Vagina (tissue), 2 donors: ENCODE measurements at places on chromosomes 5 and 9. TPM values are rescaled to one million over a fixed set of nuclear protein-coding genes. Genes with fewer than 3 reads are reported as not detected.
A peak's percentile ranks its signal among the peaks of the same experiment; 100 is the strongest.

The C5orf58 gene
- not detected for total RNA-seq

The NKD2 gene
- total RNA-seq = 2.0 TPM

The C8G gene
- not detected for total RNA-seq

The OMD gene
- 10.3 TPM for total RNA-seq

The CCL28 gene
- total RNA-seq = 0.74 TPM

The SLC6A7 gene
- total RNA-seq = 0.25 TPM

The EIF4EBP3 gene
- 38.1 TPM for total RNA-seq

The KIAA1191 gene
- 99.4 TPM for total RNA-seq

The GFI1B gene
- total RNA-seq = not detected

The BTNL8 gene
- total RNA-seq = not detected

DNA sequence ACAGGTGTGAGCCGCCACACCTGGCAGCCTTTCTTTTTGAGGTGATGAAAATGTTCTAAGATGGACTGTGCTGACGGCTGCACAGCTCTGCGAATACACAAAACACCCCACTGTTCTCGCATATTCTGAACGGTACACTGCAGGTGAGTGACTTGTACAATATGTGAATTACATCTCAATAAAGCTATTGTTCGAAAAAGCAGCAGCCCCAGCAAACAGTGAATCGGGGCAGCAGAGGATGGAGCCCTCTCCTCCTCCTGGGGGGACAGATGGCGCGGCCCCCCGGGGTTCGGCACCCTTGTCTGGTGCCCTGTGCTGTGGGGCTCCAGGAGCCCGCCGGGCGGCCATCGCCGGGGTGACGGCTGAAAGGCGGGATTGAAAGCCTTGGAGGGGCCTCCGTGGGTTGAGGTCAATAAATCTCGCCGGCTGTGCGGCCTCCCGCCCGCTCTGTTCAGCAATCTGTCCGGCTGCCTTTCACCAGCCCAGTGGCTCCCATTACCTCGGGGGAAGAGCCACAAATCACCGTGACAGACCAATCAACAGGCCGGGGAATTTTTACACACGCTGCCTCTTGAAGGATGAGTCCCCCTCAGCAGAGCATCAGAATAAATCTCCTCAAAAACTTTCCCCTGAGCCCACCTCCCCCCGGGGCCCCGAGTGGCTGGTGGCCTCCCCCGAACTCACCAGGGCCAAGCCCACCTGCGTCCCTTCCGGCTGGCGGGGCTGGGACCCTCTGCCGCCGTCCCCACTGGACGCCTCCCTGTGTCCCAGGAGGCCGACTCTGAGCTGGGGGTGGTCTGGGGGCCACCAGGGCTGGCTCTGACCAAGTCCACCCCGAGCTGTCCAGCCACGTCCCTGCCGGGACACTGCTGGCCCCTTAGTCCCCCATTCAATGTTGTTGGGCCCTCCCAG is 37.8 kb upstream of the TMEM250 start:
- H3K4me3 ChIP-seq = no peak overlapping the region
- H3K27me3 ChIP-seq = no peaks in the 10 kb centered on the region
- no peaks in the 10 kb centered on the region for H3K4me1 ChIP-seq
- H3K36me3 ChIP-seq = no peaks in the 10 kb centered on the region
- no peak for DNase-seq

GRCh38 chr9:91256235-91256634 is 105.5 kb downstream of the AUH start:
- no peaks in the 10 kb centered on the region for H3K36me3 ChIP-seq
- peaks cover 9% of the 10 kb centered on the region for H3K4me1 ChIP-seq
- H3K4me3 ChIP-seq = no peak overlapping the region
- H3K27ac ChIP-seq = no peak overlapping the region
- H3K27me3 ChIP-seq = no peaks in the 10 kb centered on the region

DNA sequence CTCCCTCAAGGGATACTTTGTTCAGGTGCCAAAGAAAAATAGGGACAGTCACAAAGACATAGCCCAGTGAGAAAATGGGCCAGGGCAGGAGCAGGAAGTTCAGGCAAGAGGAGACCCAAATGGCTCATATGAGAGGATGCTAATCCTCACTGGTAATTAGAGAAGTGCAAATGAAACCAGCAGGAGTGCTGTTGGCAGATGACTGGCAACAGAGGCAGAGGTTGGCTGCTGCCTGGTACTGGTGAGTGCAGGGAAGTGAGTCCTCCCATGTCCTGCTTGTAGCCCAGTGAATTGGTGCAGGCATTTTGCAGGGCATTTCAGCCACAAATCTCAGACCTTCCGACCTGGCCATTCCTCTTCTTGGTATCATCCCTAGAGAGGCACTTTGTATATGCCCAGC is 23.5 kb downstream of the ODF2 start:
- no peaks in the 10 kb centered on the region for H3K36me3 ChIP-seq
- H3K4me1 ChIP-seq = no peaks in the 10 kb centered on the region
- no peaks in the 10 kb centered on the region for H3K27me3 ChIP-seq
- no peak overlapping the region for H3K4me3 ChIP-seq

GRCh38 chr5:143870362-143870761 is 58.4 kb downstream of the HMHB1 start:
- no peaks in the 10 kb centered on the region for H3K4me1 ChIP-seq
- H3K4me3 ChIP-seq = no peak overlapping the region
- no peaks in the 10 kb centered on the region for H3K36me3 ChIP-seq

DNA sequence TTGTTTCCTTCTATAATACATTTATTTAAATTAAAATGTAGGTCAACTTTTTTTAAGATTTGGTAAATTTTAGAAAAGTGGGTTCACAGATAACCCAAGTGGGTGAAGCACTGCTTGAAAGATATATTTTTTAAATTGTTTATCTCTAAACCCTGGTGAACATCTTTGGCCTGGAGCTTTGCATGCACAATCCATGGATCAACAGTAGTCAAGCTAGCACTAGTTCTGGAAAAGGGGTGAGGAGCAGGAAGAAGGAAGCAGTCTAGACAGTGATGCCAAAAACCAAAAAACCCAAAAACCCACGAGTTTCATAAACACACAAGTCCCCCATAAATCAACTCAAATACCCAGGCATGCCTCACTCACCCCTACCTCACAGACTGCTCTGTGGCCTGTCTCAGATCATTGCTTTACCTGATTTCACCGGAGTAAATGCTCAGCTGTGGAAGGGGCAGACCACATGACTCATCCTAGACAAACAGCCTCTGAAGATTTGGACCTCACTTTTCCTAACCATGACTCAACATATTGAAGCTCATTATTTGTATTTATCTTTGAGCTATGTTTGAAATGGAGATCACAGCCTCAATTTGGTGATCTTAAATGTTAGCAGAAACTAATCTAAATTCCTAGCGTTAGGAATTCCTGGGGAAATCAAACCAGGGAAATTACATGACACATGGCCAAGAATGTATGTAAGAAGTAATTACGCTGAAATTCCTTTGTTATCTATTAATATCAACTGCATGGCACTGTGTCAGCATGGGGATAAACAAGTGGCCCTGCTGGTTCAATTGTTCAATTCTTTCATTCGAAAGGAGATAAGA is 149.6 kb downstream of the ZNF608 start:
- no peak overlapping the region for H3K27ac ChIP-seq
- no peaks in the 10 kb centered on the region for H3K27me3 ChIP-seq

GRCh38 chr5:138639326-138639725 is 64.1 kb upstream of the HSPA9 start:
- H3K4me3 ChIP-seq = no peak overlapping the region
- no peaks in the 10 kb centered on the region for H3K27me3 ChIP-seq
- H3K36me3 ChIP-seq = no peaks in the 10 kb centered on the region
- H3K27ac ChIP-seq = no peak overlapping the region
- no peak for DNase-seq
- H3K4me1 ChIP-seq = peaks cover 9% of the 10 kb centered on the region

DNA sequence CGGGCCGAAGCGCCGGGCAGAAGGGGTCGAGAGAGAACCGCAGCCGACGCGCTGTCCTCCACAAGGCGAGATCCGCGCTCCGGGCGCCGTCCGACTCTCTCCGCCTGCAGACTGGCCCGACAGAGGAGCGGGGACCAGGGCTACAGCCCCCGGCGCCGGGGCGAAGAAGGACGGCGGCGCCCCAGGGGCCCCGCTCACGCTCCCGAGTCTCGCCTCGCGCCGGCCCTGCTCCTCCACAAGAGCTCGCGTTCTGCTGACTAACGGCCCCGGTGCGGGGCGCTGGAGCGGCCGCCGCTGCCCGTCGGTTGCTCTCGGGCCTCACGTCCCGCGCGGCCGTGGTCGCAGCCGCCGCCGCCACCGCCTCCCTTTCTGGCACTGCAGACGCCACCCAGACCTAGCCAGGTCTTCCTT is 338 bp downstream of the ABHD17B start:
- no peaks in the 10 kb centered on the region for H3K36me3 ChIP-seq
- peaks cover 54% of the 10 kb centered on the region for H3K4me1 ChIP-seq
- peak overlapping the region; percentile 95 for H3K27ac ChIP-seq
- H3K4me3 ChIP-seq = peak overlapping the region; percentile 61
- DNase-seq = no peak

DNA sequence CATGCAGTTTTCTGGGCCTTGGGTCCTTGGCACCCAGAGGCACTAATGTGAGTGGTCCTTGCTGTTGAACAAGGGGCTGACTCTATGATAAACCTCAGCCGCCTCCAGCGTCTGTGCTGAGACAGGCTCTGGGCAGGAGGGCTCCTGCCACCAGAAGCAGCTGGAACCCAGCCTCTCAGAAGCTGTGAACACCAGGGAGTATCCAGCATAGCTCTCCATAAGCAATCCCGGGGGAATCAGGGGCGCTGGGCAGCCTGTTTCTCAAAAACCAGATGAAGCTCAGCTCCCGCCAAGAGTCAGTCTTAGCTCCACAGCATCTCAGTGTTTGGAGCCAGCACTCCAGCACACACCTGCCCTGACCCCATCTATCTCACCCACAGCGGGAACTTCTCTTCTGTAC is 170.2 kb downstream of the HSPA4 start:
- H3K4me3 ChIP-seq = no peak overlapping the region
- H3K27me3 ChIP-seq = no peaks in the 10 kb centered on the region
- peaks cover 22% of the 10 kb centered on the region for H3K4me1 ChIP-seq
- no peak overlapping the region for H3K27ac ChIP-seq

DNA sequence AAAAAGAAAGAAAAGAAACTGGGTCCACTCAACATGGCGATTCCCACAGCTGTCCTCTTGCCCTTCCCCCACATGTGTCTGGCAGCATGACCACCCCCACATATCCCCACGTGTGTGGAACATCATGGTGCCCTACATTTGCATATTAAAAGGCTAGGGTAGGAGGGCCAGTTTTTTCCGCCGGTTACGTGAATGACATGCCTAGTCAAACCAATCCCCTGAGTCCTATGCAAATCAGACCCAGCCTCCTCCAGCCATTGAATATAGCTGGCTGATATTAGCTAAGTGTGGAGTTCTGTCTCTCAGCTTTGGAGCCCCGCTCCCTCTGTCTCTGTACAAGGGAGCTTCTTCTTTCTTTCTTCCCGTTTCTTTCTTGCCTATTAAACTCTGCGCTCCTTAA is 33.0 kb upstream of the CCDC112 start:
- no peak overlapping the region for H3K27ac ChIP-seq
- H3K36me3 ChIP-seq = no peaks in the 10 kb centered on the region
- DNase-seq = no peak
- peaks cover 8% of the 10 kb centered on the region for H3K4me1 ChIP-seq

DNA sequence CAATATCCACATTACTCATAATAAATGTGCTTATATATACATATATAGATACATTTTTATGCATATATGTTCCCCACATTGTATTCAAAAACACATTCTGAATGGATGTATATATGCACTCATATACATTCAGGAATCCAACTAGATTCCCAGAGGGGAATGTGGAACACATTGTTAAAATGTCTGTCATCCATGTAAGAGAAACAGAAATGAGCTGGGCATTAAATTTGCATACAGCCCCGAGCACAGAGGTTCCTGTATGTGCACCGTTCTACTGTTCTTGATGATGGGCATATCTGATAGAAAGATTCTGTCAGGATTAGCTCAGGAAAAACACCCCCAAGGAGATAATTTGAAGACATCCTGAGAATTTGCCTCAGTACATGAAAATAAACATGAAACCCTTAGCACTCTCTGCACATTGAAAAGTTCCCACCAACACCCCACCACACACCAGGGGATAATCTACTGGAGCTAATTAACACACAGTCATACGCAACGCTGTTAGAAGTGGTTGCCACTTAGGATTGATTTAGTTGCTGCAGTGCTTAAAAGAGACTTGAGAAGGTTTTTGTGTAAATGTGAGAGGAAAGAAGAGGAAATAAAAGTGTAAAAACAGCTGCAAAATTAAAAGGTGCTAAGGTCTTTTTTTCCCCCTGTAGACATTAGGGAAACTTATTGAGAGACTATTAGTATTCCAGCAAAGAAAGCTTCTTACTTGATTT is 223.3 kb downstream of the SLF1 start:
- no peaks in the 10 kb centered on the region for H3K27me3 ChIP-seq
- H3K4me1 ChIP-seq = no peaks in the 10 kb centered on the region
- no peaks in the 10 kb centered on the region for H3K36me3 ChIP-seq
- H3K27ac ChIP-seq = no peak overlapping the region
- H3K4me3 ChIP-seq = no peak overlapping the region
- no peak for DNase-seq

DNA sequence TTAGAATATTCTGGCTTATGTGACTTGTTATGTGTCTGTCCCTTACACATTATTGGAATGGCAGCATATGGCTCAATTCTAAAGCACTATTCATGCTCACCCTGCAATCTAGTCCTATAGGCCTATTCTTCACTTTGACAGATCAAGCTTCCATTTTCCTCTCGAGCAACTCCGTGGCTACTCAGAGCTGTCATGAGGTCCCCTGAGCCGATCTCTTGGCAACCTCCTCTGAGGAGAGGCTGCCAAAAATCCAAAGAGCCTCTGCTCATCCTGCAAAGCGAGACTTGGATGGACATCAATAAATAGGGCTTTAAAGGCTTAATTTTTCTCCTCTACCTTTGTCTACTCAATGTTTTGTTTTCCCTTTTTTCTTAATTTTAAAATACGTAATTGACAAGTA is 163.8 kb downstream of the GABRB2 start:
- no peaks in the 10 kb centered on the region for H3K4me1 ChIP-seq
- H3K27ac ChIP-seq = no peak overlapping the region
- no peaks in the 10 kb centered on the region for H3K36me3 ChIP-seq
- no peak for DNase-seq
- H3K27me3 ChIP-seq = no peaks in the 10 kb centered on the region

DNA sequence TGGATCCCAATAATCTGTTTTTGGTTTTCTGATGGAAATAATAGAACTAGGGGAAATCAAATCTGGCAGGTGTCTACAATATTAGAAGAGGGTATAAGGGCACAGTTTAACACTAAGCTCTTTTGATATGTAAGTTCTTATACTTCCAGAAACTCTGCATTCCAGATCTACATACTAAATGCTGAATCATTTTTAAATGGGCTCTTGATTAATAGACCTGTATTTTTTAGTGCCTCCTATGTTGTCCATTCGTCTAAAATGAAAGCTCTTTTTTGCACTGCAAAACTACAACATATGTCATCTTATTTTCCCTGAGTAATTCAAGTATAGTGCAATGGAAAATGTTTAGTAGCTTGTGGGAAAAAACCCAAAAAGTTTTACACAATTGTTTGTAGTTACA is 44.2 kb downstream of the NR6A1 start:
- H3K27me3 ChIP-seq = no peaks in the 10 kb centered on the region
- H3K36me3 ChIP-seq = no peaks in the 10 kb centered on the region
- H3K27ac ChIP-seq = no peak overlapping the region
